Immature natural killer cell (primary cell): ENCODE measurements at places on chromosomes 1 and 21. TPM values are rescaled to one million over a fixed set of nuclear protein-coding genes. Genes with fewer than 3 reads are reported as not detected.

DNA sequence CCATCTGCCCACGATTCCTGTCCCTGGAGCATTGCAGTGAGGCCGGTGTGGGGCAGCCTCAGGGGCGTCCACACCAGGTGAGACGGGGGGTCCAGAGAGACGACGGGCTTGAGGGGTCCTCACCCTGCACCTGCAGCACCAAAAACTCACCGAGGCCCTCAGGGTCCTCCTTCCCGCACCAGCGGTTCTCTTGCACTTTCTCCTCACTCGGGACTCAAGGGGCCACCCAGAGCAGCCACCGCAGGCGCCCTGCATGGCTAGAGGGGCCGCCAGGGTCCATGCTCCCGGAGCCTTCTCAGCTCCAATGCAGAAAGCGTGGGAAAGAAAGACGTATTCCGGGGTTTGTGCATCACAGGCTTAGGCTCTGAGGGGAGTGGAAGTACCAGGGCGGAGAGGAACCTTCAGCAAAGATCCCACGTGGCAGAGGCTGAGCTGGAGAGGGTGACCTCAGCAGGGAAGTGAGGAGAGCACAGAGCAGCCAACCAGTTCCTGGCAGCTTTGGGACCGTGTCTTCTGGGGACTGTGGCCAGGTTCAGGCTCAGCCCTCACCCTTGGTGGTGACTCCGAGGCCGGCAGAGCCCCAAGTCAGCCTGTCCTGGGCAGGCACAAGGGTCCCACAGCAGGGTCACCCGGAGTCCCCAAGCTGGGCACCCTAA, 19.5 kb upstream of the COL6A2 start:
- DNase-seq = no peak

DNA sequence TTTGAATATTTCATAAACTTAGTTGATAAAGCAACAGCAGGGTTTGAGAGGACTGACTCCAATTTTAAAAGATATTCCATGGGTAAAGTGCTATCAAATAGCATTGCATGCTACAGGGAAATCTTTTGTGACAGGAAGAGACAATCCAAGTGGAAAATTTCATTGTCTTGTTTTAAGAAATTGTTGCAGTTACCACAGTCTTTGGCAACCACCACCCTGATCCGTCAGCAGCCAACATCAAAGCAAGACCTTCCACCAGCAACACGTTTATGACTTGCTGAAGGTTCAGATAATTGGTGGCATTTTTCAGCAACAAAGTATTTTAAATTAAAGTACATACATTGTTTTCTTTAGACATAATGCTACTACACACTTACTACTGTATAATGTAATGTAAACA, 47.8 kb downstream of the ADGRL4 start:
- no peak for DNase-seq

- no peak for DNase-seq
These were observed 29.3 kb downstream of the IQGAP3 start for GRCh38 chr1:156543066-156543465.

PEF1 gene
- polyA plus RNA-seq = 224 TPM

G0S2 gene
- 3.1 TPM for polyA plus RNA-seq

RTCA gene
- 27.5 TPM for polyA plus RNA-seq

PBX1 gene
- polyA plus RNA-seq = not detected

DNA sequence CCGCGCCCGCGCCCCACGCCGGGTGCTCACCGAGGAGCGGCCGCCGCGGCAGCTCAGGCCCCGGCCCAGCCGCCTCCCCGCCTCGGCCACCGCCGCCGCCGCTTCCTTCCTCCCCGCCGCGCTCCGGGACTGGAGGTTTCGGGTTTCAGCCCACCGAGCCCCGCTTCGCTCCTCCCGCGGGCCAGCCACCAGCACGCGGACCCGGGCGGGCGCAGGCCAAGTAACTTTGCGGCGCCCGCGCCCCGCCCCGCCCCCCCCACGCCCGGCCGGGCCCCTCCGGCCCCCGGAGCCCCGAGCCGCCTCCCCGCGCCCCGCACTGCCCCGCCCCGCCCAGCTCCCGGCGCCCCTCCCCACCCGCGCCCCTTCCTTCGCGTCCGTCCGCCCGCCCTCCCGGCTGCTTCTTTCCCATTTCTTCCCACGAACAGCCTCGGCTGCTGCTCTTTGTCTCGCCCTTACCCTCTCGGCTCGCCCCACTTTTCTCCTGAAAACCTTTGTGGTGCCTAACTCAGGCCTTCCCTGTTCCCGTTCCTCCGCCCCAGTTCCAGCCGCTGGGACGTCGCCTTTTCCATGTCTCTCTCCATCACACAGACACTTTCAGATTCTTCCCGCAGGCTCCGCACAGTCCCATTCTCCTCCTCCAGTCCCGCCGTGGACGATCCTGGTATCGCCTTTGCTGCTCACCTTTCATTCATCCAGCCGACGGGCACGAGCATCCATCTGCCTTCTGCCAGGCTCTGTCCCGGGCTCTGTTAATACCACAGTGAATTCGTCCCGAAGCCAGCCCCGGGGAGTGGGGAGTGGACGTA, at the start of gene GPR161:
TSS of gene GPR161 (minus strand) at position 222 of the 806 bp plus-strand sequence. CDS start 32,080 bp downstream, outside the sequence.
- peak; percentile 27 for DNase-seq

ATP5PB gene
- polyA plus RNA-seq = 521 TPM
